ENCODE measurements at places on chromosomes 12 and 14. TPM values are rescaled to one million over a fixed set of nuclear protein-coding genes. Genes with fewer than 3 reads are reported as not detected.

Gene CLEC2D
- 3.3 TPM for total RNA-seq

Gene LRP1-AS
- total RNA-seq, result not detected

Gene SCAF11
- 92.0 TPM for total RNA-seq

GRCh38 chr12:31017535-31017934 lies 56.1 kb upstream of the DDX11 start:
- DNase-seq, result no peak

- DNase-seq, result no peak
These were observed 146.3 kb downstream of the PDZRN4 start for GRCh38 chr12:41334390-41334789.

DNA sequence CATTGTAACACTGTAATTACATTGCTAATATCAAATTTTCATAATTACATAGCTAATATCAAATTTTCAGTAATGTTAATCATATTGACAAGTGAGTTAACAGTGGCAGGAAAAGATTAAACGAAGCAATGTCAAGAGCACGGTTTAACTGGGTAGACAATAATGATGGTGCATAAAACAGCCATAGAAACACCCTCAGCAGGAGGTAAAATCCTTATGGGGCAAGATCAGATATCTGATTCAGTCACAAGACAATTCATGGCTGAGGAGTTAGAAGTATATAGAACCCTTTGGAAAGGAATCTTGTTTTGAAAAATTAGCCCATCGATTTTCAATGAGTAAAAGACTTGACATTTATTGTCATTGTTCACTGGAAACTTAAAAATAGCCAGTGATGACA lies 190.6 kb downstream of the SLC2A13 start:
- no peak for DNase-seq

DNA sequence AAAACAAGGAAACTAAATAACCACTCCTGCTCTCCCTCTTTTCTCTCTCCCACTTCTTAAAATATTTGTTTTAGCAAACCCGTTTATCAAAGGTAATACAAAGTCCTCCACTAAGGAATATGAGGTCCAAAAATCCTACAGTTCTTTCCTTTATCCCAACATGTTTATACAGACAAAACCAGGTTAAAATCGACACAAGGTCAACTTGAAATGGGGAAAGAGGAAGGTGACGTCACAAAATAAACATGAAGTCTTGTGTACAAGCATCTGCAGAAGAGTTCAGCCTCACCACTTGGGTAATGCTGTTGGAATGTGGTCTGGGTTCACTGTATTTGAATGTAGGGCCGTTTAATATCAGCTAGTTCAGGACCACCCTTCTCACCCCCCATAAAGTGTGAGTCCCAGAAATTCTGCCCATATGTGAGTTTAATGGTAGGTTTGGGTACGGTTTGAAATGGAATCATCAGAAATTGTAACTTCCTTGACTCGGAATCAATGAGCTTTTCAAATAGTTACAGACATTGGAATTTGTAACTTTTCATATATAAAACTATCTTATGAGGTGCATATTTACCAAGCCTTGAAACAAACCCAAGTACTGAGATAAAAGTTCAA lies 120.0 kb upstream of the SLC38A2 start:
- peak; percentile 89 for DNase-seq

Data from PC-3 (cell line).